Ovary (tissue), 10 donors: ENCODE measurements at places on chromosomes 5 and 9.

DNA sequence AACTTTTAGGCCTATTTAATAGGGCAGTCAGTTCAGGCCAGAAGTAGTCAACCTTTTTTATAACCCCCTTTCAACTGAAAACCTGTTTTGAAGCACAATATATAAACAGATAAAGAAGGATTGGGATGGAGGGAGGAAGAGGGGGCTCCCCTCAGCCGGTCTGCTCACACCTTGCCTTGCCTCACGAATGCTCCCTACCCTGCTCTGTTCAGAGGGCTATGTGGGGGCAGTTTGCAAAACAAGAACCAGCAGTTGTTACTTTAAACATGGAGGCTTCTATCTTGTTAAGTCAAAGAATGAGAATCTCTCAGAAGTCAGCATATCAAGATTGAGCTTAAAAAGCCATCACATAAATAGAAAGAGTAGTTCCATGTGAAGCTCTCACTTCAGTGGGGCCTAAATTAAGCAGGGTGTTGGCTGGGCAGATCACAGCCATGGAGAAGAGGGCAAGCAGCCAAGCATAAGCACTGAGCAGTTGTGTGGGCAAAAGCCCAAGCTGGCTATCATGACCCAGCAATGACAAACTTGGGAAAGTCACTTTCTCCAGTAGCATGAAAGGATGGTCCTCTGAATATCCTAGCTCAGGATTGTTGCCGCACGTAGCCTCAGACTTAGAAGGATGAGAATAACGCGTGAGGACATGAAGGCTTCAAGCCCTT, 70.6 kb downstream of the ALDH1A1 start:
- no peak for DNase-seq

- DNase-seq = no peak
These were observed 98.4 kb downstream of the C9orf152 start for GRCh38 chr9:110109333-110110092.

DNA sequence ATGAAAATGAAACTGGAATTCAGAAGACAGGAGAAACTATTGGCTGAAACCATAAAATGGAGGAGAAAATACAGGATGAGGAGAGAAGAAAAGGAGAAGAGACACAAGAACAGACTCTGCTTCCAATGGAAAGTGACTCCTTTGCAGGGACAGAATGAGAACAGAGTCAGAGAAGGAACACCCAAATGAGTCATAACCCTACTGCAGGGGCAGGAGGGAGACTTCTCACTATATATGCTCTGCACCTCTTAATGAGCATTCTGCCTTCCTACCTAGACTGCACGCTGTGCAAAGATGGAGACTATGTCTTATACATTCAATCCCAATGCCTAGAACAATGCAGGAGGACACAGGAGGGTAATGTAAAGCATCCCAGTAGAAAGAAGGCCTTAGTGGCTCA, 2.1 kb downstream of the SAXO1 start:
- DNase-seq = no peak

- no peak for DNase-seq
These were observed 52.5 kb upstream of the CTNNA1 start for GRCh38 chr5:138700581-138701362.

DNA sequence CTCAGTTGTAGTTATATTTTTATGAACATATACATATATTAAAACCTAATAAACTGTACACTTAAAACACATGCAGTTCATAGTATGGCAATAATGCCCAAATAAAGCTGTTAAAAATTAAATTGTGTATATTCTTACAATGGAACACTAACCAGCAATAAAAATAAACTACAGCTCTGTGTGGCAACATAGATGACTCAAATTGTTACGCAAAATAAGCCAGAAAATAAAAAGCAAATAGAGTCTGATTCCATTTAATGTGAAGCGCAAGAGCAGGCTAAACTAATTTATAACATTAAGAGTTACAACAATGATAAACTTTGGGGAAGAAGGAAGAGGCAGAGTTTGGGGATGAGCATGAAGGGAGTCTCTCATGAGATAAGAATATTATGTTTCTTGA, 597.3 kb downstream of the TLE1 start:
- DNase-seq = no peak

- DNase-seq = no peak
These were observed 157.9 kb downstream of the ZDHHC21 start for GRCh38 chr9:14535161-14535955.
